ENCODE measurements at places on chromosomes 5 and 9.

DNA sequence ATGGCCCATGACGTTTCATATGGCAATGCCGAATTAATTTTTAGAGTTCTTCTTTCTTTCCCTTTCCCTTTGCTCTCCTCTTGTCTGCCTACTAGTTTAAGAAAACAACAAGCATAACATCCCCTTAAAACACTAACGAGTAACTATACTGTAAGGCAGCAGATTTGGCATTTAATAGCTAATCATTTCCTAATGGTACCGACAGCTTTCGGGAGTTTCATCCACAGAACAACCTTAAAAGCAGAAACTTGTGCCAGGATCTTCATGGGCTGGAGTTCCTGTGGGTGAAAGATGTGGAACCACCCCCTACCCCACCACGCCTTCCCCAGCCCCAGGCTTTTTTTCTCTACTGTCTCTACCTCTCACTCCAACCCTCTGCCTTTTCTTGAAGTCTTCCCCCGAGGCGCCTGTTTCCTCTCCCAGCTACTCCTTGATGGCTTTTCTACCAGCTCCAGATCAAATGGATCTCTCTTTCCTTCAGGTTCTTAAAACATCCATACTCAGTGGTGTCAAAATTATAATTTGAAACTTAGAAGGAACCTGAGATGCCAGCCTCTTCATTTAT lies 319.5 kb downstream of the PIK3R1 start:
- no peak for DNase-seq

DNA sequence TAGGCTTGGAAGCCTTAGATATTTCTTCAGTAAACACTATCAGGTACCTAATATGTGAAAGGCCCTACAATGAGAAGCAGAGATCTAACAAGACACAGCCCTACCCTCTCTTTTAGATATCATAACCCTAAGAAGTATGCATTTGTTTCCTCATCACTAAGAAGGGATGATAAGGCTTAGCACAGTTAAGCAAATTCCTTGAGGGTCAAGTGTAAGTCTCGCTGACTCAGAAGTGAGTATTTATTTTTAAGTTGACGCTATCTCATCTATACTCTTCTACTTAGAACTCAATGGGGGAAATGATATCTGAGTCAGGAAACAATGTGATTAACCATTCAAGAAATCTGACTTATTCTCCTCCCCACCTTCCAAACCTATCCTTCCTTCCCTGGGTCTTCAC lies 149.7 kb downstream of the ESM1 start:
- DNase-seq, result no peak

DNA sequence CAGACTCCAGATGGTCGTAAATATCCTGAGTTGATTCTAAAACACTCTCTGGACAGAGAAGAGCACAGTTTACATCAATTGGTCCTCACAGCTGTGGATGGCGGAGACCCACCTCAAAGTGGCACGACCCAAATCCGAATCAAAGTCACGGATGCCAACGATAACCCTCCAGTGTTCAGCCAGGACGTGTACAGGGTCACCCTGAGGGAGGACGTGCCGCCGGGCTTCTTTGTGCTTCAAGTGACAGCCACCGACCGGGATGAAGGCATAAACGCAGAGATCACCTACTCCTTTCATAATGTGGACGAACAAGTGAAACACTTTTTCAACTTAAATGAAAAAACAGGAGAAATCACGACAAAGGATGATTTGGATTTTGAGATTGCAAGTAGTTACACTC lies 891 bp downstream of the PCDHGB2 start:
- no peak for DNase-seq

- DNase-seq, result no peak
Observed at GRCh38 chr5:175582697-175583096, 75.2 kb upstream of the HRH2 start.

- peak; percentile 40 for DNase-seq
Observed at GRCh38 chr5:176629853-176630680, at the start of the genes EIF4E1B and SNCB. Gene EIF4E1B (plus strand): TSS chr5:176630675. CDS start chr5:176642788, 12,113 bp downstream. Gene SNCB (minus strand): TSS chr5:176630534. CDS start chr5:176629654, 880 bp downstream.

DNA sequence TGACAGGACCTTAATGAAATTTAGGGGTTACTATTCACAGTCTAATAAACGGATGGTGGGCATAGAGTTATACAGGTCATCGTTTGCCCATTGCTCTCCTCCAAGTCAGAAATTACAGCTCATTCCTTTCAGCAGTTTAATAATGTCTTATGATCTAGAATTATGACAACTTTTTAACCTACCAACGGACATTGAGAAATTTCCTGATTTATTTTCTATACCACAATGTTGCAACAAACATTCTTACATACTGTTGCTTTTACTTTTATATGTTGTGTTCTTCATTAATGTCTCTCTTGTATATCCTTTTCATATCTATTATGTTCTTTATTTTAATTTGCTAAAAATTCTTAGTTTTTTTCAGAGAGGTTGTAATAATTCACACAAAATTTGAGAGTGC lies 152.8 kb upstream of the PRLR start:
- DNase-seq, result no peak

GRCh38 chr5:180175015-180175431 lies 34.0 kb downstream of the RASGEF1C start:
- DNase-seq, result no peak

- DNase-seq, result no peak
Observed at GRCh38 chr5:97006454-97007060, 70.7 kb downstream of the LNPEP start.

DNA sequence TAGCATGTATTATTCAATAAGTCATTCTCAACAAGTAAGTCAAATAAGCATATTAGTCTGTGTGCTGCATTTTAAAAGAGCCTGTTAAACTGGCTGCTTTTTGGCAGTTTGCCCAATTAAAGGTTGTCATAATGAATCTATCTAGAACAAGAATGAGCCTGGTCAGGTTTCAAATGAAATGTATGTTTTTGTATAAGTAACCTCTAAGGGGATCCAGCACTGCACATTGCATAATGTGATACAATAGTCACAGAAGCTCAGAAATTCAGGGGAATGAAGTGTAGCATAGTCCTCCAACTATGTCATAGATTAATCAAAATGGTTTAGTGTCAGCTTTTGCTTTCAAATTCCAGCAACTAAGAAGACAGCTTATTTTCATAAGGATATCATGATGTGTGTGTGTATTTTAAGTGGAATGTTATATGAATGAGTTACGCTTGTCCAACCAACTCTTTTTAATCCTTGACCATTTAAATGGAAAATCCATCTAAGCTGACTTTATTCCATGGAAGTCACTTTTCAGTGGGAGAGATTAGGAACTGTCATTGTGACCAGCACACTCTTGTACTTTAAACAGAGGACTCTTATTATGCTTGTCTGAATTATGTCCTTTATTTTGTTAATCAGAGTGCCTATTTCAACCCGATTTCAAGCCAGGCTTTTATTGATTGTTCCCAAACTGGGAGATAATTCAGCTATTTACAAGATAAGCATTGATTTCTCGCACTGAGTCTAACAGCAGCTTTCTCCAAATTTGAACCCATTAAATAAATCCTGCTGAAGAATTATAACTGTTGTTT lies 283.9 kb upstream of the ADAMTSL1 start:
- no peak for DNase-seq

DNA sequence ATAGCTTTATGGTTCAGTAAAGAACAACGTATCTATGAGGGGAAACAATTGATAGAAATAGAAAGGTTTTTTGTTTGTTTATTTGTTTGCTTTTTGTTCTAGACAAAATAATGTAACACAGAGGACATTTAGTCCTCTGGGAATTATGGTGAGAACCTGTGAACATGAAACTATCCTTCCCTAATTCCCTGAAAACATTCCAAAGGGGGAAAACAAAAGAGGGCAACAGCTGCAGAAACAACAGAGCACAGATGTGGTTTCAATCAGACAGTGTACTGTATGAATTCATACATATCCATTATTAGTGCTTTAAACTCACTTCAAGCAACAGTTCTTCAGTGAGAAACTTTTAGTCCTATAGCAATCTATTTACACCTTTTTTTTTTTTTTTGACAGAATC lies 1489.8 kb upstream of the C9orf72 start:
- DNase-seq, result no peak

GRCh38 chr9:32738501-32739172 lies 44.7 kb upstream of the TMEM215 start:
- DNase-seq, result no peak

DNA sequence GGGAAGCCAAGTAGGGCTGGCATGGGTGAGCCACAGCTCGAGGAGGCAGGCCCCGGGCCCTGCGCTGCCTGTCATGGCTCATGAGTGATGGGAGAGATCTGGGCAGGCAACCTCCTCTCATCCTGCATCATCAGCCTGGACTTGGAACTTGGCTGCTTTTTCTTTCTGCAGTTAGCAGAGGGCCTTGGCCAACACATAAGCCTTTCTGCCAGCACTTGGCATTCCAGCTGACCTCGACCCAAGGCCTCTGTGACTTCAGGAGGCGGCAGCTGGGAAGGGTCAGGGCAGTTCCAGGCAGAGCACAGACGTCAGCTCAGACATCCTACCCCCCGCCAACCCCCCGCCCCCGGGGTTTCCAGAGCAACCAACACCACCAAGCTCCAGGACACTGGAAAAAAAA lies 7.6 kb downstream of the S1PR3 start:
- DNase-seq, result no peak

DNA sequence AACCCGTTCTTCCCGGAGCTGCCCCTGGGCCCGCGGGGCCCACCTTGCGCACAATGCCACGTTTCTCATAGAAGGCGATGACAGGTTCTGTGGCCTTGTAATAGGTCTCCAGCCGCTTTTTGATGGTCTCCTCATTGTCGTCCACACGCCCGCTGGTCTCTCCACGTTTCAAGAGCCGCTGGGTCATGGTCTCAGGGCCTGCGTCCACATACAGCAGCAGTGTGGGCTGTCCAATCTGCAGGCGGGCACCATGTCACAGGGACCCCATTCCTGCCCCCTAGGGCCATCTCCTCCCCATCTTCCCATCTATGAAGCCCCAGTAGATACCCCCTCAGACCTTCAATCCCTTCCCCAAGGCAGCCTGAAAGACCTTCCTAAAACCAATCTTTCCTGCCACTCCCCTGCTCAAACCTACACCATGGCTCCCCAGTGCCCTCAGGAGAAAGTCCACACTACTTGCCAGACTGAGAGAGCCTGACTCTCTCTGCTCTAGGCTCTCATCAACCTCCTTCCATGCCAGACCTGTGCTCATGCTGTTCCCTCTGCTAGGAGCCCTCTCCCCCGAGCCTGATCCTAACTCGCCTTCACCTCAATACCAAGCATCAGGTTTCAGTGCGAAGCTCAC lies 9.1 kb downstream of the AK1 start:
- DNase-seq, result no peak

DNA sequence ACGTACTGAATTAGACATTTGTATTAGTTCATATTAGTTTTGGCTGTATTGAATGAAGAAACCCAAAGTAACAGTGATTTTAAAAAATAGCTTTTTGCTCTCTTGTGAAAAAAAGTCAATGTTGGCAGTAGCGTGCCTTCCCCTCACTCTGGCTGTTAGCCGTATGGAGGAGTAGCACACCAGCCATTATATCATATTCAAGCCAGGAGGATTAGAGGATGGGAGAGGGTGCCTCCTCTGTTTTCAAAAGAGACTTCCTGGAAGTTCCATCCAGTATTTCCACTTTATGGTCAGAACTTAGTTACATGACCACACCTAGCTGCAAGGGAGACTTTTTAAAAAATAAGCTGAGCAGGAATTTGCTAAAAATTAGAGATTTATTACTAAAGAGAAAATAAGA lies 41.2 kb downstream of the GPR21 start:
- no peak for DNase-seq

DNA sequence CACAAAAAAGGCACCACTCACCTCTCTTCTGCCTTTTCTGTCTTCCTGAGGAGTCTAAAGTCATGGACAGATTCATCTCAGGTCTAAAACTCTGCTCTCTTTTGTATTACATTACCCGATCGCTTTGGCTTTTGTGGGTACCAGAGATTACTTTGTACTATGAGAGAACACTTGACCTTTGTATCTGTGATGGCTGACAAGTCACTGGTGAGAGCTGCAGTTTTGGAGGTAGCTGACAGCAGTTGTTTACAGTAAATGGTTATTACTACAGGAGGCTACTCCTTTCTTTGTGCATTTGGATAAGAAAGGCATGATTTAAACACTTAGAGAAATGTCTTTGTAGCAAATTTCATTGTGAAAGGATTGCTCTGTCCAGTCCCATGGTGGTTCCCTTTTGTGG lies 307.3 kb downstream of the FBXL17 start:
- DNase-seq, result no peak

- DNase-seq, result peak; percentile 69
Observed at GRCh38 chr9:94065535-94065961, 18.7 kb upstream of the PTPDC1 start.

- DNase-seq, result peak; percentile 9
Observed at GRCh38 chr5:6576861-6577501, 55.9 kb downstream of the NSUN2 start.

GRCh38 chr5:72427488-72428437 lies 79.4 kb downstream of the ZNF366 start:
- no peak for DNase-seq

GRCh38 chr9:129838707-129839259 lies 3.5 kb downstream of the USP20 start:
- DNase-seq, result no peak

GRCh38 chr5:135625961-135626360 lies 47.2 kb upstream of the CXCL14 start:
- DNase-seq, result no peak

DNA sequence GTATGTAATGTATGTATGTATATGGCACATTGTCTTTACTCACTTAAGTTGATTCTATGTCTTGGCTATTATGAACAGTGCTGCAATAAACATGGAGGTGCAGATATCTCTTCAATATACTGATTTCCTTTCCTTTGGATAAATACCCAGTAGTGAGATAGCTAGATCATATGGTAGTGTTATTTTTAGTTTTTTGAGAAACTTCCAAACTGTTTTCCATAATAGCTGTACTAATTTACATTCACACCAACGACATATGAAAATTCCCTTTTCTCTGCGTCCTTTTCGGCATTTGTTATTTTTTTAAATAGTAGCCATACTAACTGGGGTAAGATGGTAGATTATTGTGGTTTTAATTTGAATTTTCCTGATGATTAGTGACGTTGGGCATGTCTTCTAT lies 445.6 kb downstream of the NFIB start:
- DNase-seq, result no peak

- DNase-seq, result no peak
Observed at GRCh38 chr9:113427629-113428028, 17.1 kb downstream of the C9orf43 start.

GRCh38 chr9:77424993-77425392 lies 223.1 kb downstream of the GNA14 start:
- no peak for DNase-seq

DNA sequence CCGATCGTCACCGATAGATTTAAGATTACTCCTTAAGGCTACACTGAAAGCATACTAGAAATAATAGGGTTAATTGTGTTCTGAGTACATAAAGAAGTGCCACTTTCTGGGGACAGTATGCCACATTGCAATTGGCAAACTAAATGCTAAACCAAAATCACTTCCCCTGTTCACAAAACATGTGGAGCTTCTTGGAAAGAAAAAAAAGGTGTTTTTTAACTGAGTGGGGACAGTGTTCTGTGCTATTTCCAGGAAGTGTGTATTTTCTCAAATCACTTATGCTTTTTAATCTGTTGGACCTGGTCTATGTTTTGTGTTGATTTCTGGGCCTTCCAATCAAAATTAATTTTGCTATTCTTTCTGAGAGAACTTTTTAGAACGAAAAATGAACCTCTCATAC lies 149.3 kb upstream of the MPDZ start:
- DNase-seq, result no peak

GRCh38 chr5:75623846-75624245 lies 12.6 kb downstream of the ANKDD1B start:
- no peak for DNase-seq

- DNase-seq, result no peak
Observed at GRCh38 chr9:121754655-121755436, 103.4 kb downstream of the DAB2IP start.
